ENCODE measurements at places on chromosomes 16 and 17.

DNA sequence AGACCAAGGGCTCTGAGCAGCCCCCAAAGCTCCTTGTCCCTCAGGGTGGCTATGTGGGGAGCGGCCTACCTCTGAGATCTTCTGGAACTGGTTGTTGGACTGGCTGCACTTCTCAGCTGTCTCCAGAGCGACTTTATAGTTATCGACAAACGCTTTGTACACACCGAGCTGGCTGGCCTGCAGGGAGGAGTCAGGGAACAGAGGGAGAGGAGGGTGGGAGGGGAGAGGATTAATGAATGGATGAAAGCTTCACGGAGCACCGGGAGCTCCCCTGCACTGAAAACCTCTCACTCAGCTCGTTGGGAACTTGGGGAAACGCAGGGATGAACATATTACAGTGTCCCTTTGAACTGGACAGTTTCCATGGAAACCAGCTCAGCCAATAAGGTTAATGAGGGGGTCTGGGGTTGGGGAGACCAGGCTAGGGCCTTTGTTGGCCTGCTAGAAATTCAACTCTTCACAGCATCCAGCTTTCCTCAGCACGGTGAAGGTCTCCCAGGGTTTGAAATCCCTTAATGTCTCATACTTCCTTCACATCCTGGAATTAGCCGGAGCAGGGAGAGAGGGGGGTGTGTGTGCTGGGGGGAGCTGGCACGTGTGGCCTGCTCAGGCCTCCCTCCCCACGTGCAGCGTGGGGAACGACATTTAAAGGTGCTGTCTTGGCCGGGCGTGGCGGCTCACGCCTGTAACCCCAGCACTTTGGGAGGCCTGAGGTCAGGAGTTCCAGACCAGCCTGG, 86.7 kb downstream of the TIMM22 start:
- H3K36me3 ChIP-seq, result peaks cover 43% of the 10 kb centered on the region
- H3K4me1 ChIP-seq, result peaks cover 13% of the 10 kb centered on the region
- H3K27me3 ChIP-seq, result no peaks in the 10 kb centered on the region
- peak overlapping the region; percentile 73 for H3K27ac ChIP-seq
- no peak overlapping the region for H3K4me3 ChIP-seq

DNA sequence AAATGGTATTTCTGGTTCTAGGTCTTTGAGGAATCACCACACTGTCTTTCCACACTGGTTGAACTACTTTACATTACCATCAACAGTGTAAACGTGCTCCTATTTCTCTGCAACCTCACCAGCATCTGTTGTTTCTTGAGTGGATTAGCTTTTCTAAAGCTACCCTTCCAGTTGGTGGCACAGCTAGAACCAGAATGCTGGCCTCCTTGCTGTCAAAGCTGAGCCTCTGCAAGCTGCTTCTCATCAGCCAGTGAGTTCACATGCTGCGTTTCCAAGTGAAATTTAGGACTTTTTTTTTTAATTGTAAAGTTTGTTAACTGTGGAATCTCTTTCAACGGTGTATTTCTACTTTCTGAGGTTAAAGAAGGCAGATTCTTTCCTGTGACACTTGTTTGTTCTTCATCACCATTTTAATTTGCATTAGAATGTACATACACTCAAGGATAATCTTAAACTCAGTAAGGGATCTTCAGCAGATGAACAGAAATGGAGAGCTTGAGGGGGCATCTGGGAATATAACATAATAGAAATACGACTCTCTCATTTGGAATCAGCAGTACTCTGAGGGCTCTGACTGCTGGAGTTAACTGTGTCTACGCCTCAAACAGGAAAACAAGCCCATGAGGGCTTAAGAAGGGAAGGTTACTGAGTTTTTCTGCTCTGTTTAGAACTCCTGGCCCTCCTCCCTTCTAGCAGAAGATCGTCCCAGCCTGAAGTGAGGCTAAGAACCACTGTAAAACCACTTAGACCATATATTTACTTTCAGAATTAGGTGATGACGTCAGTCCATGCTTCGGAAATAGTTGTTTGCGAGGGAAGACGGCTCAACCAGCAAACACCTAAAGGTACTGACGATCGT, 148.4 kb upstream of the FAM20A start:
- H3K27me3 ChIP-seq, result no peaks in the 10 kb centered on the region
- H3K4me1 ChIP-seq, result no peaks in the 10 kb centered on the region
- no peak overlapping the region for H3K27ac ChIP-seq
- H3K4me3 ChIP-seq, result no peak overlapping the region

DNA sequence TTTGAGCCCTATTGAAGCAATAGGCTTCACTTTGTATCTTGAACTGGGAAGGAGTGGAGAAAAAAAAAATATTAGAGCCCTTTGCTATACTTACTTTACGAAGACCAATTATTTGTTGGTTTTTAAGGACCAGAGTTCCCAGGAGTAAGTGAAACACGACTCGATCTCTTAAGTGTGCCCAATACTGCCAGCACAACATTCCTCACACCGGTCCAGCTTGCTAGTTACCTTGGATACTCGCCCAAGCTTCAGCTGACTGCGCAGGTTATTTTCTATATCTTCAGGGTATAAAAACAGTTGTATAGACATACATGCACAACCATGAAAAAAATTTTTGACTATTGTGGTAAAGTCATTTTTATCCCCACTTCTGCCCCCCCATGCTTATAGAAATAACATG, 72.1 kb downstream of the RPTOR start:
- H3K4me3 ChIP-seq, result no peak overlapping the region
- H3K36me3 ChIP-seq, result no peaks in the 10 kb centered on the region
- no peaks in the 10 kb centered on the region for H3K27me3 ChIP-seq
- DNase-seq, result no peak

- H3K4me3 ChIP-seq, result no peak overlapping the region
- DNase-seq, result no peak
Observed at GRCh38 chr17:44840936-44841335, 6.7 kb upstream of the HIGD1B start.

- peaks cover 38% of the 10 kb centered on the region for H3K36me3 ChIP-seq
- no peaks in the 10 kb centered on the region for H3K4me1 ChIP-seq
- no peak overlapping the region for H3K27ac ChIP-seq
Observed at GRCh38 chr16:50079397-50080140, 13.8 kb downstream of the HEATR3 start.

DNA sequence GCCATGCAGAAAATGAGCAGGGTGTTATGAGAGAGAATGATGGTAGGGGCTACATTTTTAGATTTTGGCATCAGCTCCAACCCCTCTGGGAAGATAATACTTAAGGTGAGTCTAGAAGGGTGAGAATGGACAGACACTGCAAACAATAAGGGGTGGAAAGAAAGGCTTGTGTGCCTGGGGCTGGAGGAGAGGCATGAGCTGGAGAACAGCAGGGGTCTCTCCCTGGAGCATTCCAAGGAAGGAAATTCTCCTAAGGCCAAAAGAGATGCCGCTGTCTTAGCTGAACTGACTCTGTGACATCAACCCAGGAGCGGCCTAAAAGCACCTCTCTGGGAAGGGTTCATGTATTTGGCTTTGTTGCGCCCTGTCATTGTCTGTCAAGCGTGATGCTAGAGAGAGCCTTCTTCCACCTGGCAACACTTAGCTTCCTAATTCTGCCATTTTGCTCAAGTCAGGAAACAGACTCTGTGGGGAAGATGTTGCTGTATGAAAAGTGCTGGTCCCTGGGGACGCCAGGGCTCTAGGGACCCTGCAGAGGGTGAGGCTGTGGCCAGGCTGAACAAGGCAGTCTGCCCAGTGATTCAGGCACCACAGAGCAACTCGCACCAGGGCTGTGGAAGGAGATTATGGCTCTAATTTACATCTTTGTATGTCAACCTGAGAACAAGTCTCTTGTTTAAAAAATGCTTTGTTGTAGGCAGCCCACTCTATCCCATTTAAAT, 225.7 kb downstream of the CBLN1 start:
- H3K4me3 ChIP-seq, result no peak overlapping the region
- no peaks in the 10 kb centered on the region for H3K4me1 ChIP-seq
- H3K36me3 ChIP-seq, result no peaks in the 10 kb centered on the region
- H3K27me3 ChIP-seq, result no peaks in the 10 kb centered on the region
- DNase-seq, result no peak

DNA sequence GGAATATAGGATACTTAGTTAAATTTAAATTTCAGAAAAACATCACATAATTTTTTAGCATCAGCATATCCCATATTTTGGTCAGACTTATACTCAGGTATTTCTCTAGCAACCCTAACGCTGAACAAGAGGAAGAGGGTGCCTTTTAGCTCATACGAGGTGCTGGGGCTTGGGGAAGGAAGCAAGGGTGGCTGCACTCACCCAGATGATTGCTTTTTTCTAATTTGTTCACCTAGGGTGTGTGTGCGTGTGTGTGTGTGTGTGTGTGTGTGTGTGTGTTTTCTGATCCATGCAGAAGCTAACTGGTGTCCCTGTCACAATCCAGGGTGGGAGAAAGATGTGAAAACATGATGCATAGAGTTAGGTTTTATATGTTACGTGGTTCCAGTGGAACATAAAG, 81.2 kb downstream of the WNT3 start:
- peaks cover 15% of the 10 kb centered on the region for H3K4me1 ChIP-seq
- DNase-seq, result no peak
- H3K4me3 ChIP-seq, result no peak overlapping the region
- H3K36me3 ChIP-seq, result no peaks in the 10 kb centered on the region
- no peak overlapping the region for H3K27ac ChIP-seq

DNA sequence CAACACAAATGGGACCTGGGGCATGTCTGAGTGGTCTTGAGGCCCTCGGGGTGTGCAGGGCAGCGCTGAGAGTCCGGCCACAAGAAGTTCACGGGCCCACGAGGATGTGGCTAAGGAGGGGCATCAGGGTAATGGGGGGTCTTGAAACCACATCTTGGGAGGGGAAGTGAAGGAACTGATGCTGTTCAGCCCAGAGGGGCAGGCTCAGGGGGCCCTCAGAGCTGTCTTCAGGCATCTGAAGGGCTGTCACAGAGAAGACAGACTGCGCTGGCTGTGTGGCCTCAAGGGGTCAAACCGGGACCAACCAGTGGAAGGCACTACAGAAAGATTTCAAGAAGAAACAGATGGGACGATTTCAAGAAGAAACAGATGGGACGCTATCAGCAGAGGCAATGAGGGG, 45.1 kb downstream of the ZNF423 start:
- no peak for DNase-seq
- peaks cover 28% of the 10 kb centered on the region for H3K36me3 ChIP-seq
- H3K27ac ChIP-seq, result no peak overlapping the region
- no peak overlapping the region for H3K4me3 ChIP-seq
- H3K4me1 ChIP-seq, result peaks cover 14% of the 10 kb centered on the region
- no peaks in the 10 kb centered on the region for H3K27me3 ChIP-seq

GRCh38 chr17:76048711-76049110, 21.6 kb upstream of the EVPL start:
- no peak overlapping the region for H3K27ac ChIP-seq
- no peak overlapping the region for H3K4me3 ChIP-seq
- peaks cover 1% of the 10 kb centered on the region for H3K27me3 ChIP-seq
- no peak for DNase-seq
- peaks cover 94% of the 10 kb centered on the region for H3K36me3 ChIP-seq
- H3K4me1 ChIP-seq, result peaks cover 12% of the 10 kb centered on the region

- H3K36me3 ChIP-seq, result no peaks in the 10 kb centered on the region
- no peak overlapping the region for H3K27ac ChIP-seq
- no peak for DNase-seq
- peaks cover 33% of the 10 kb centered on the region for H3K4me1 ChIP-seq
Observed at GRCh38 chr17:81328978-81329926, 34.1 kb upstream of the SLC38A10 start.

- no peaks in the 10 kb centered on the region for H3K36me3 ChIP-seq
- no peak overlapping the region for H3K4me3 ChIP-seq
- no peak for DNase-seq
- no peaks in the 10 kb centered on the region for H3K27me3 ChIP-seq
Observed at GRCh38 chr17:39939588-39940419, 12.3 kb downstream of the LRRC3C start.

DNA sequence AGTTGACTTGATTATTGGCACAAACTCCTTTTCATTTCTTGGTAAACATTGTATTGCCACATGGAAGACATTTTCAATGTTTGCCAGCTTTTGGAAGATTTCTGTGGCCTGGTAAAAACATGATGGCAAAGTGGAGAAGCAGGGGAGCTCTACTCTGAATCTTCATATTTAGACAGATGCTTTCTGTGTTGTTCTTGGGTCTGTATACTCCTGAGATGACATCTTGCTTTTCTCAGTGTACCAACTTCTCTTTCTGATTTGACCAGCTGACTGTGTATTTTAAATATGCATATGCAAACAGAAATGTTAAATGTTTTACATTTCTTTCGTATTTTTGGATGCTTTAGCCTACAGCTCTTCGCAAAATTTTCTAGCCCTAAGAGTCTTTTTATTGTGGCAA, 366.2 kb upstream of the MON1B start:
- no peaks in the 10 kb centered on the region for H3K27me3 ChIP-seq
- no peak for DNase-seq
- H3K27ac ChIP-seq, result no peak overlapping the region

GRCh38 chr16:4615384-4616046, 827 bp upstream of the UBALD1 start:
- peaks cover 6% of the 10 kb centered on the region for H3K27me3 ChIP-seq
- H3K4me3 ChIP-seq, result no peak overlapping the region
- H3K27ac ChIP-seq, result peak overlapping the region; percentile 52
- DNase-seq, result no peak
- H3K36me3 ChIP-seq, result no peaks in the 10 kb centered on the region

- no peaks in the 10 kb centered on the region for H3K4me1 ChIP-seq
- no peak overlapping the region for H3K27ac ChIP-seq
- H3K36me3 ChIP-seq, result no peaks in the 10 kb centered on the region
- H3K27me3 ChIP-seq, result no peaks in the 10 kb centered on the region
Observed at GRCh38 chr17:27765353-27765752, 35.0 kb downstream of the NOS2 start.

DNA sequence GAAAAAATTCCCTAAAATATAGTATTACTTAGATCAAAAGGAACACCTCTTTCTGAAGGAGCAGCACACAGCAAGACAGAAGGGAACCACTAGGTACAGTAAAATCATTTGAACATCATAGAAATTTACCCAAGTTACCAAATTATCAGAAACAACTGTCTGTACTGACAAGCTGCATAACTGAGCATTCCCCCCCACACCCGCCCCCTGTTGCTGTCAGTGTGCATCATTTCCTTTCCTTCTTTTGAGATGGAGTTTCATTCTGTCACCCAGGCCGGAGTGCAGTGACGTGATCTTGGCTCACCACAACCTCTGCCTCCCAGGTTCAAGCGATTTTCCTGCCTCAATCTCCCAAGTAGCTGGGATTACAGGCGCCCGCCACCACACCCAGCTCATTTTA, 120.7 kb downstream of the TRIM37 start:
- no peak overlapping the region for H3K27ac ChIP-seq
- H3K4me1 ChIP-seq, result peaks cover 11% of the 10 kb centered on the region
- no peak overlapping the region for H3K4me3 ChIP-seq
- H3K36me3 ChIP-seq, result no peaks in the 10 kb centered on the region
- no peaks in the 10 kb centered on the region for H3K27me3 ChIP-seq

All from neuronal stem cell (in vitro differentiated cells).